ENCODE measurements at places on chromosomes 5 and 9.

- DNase-seq: no peak
These were observed 5.1 kb downstream of the TYRP1 start for GRCh38 chr9:12698266-12698665.

GRCh38 chr9:109164042-109164441, 3.0 kb downstream of the FRRS1L start:
- DNase-seq: no peak

GRCh38 chr5:32559411-32559810, 25.9 kb upstream of the SUB1 start:
- DNase-seq: no peak

GRCh38 chr9:129878291-129878690, 43.0 kb downstream of the USP20 start:
- no peak for DNase-seq

All from islet precursor cell (in vitro differentiated cells).